ENCODE measurements at places on chromosomes 5 and 9.

GRCh38 chr9:121783111-121783510, 131.7 kb downstream of the DAB2IP start:
- DNase-seq, result no peak

GRCh38 chr5:53087621-53088121, 21.9 kb downstream of the MOCS2 start:
- DNase-seq, result no peak

GRCh38 chr5:109594217-109594616, 95.5 kb upstream of the MAN2A1 start:
- DNase-seq, result no peak

GRCh38 chr9:94926431-94926800, 199.9 kb downstream of the AOPEP start:
- no peak for DNase-seq

- DNase-seq, result no peak
Observed at GRCh38 chr5:104540448-104540847, 977.9 kb upstream of the NUDT12 start.

All from RCC 7860 (cell line).